ENCODE measurements at places on chromosomes 6 and 20. TPM values are rescaled to one million over a fixed set of nuclear protein-coding genes. Genes with fewer than 3 reads are reported as not detected.

DNA sequence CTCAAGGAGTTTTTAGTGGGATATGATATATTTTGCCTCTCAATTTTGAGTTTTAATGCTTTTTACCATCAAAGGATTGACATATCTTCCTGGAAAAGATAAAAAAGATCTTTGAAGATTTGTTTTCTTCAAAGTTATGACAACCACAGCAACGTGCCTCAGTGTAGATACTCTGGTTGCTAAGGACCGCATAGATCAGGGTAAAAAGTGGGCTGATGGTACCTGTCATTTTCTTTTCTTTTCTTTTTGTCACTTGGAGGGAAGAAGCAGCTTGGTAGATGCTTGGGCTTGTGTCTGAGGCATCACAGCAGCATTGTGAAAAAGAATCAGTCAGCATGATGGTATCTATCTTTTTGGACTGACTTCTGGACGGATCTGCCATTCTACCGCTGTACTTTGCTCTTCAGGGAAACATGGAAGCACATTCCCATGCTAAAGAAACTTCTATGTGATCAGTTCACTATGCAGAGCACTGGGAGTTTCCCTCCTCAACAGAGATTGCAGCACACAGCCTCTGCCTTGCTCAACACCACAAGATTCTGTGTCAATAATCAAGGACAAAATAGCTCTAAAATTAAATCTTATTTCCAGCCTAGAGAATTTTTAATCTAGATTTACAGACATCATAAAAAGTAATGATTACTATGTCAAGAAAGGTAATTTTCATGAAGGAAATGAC, 54.8 kb upstream of the SGK1 start:
- no peak for DNase-seq

Gene DCBLD1
- total RNA-seq, result 33.9 TPM

Gene PRDM1
- total RNA-seq, result 3.8 TPM

GRCh38 chr20:16352751-16353416, 220.4 kb downstream of the KIF16B start:
- DNase-seq, result no peak

DNA sequence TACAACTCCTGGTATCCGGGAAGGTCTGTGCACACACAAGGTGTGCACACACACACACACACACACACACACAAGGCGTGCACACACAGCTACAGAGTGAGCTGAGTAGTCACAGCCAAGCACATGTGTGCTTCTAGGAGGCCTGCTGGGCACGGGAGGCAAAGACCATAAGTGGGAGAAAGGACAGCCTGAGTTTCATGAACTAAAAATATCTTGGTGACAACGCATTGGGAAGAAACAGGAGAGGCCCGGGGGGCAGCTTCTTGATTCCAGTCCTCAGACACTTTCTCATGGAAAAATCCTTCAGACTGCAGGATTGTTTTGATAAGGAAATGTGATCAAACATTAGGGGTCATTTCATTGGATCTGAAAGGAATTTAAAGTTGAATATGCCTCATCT, 2.6 kb downstream of the TRAF3IP2 start:
- no peak for DNase-seq

Gene FAM217B
- 4.6 TPM for total RNA-seq

Gene MAP3K7
- 24.4 TPM for total RNA-seq

DNA sequence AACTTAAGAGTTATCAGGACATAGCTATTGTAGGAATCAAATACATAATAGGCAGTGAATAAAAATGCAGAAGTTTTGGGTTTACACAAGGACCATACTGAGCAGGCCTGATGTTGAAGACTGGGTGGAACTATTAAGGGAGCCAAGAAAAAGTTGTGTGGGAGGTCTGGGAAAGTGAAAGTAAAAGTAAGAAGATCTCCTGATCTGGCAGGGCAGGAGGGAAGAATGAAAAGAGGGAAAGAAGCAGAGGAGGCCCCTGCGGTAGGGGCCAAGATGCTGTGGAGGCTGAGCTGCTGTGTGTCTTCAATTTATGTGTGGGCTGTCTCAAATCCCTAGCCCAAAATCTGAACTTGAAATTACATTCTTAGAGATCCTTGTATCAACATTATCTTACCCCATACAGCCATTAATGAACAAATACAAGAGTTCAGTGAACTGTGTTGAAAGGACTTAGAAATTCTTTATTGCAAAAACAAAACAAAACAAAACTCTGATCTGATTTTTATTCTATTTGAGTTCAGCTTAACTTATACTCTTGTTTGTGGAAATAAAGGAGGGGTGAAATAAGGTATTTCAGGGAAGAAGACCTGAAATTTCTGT, 1183.8 kb downstream of the HACE1 start:
- DNase-seq, result no peak

DNA sequence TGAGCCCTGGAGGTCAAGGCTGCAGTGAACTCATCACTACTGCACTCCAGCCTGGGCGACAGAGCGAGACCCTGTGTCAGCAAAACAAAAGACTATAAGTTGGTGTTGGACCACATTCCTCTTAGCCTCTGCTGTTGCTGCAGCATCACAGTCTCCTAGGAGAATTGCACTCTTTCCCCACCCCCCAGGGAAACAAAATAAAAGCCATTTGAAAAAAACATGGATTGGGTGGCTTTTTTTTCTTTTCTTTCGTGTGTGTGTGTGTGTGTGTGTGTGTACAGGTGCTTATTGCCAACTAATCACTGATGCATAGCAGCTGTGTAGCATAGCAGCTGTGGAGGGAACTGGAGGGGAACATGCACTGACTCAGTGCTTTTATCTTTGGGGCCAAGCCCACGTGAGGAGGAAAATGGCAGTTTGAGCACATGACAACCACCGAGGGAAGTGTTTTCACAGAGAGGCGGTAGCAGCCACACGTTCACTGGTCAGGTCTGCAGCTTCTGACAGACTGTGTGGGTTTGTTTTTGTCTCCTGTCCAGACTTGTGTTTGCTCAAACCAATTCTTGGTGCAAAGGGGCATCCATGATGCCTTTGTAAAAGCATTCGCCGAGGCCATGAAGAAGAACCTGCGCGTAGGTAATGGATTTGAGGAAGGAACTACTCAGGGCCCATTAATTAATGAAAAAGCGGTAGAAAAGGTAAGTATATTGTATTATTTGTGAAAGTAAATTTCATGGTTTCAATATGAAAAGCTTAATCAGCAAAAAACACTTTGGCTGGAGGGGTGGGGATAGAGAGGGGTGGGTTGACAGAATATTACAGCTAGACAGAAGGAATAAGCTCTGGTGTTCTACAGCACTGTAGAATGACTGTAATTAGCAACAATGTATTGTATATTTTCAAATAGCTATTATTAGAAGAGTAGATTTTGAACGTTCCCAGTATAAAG, 27.7 kb downstream of the ALDH5A1 start:
- no peak for DNase-seq

Gene MEP1A
- total RNA-seq, result not detected

Gene BMP6
- total RNA-seq, result 123 TPM

GRCh38 chr6:33967966-33968724, 164.3 kb upstream of the MLN start:
- DNase-seq, result no peak

- peak; percentile 91 for DNase-seq
Observed at GRCh38 chr20:17968366-17969277, at the start of the genes MGME1 and SNX5. MGME1 (plus strand) TSS chr20:17969018; CDS start chr20:17969860, 842 bp downstream. SNX5 (minus strand) TSS chr20:17968794; CDS start chr20:17968425, 369 bp downstream.

Gene ANKRD66
- not detected for total RNA-seq

- DNase-seq, result no peak
Observed at GRCh38 chr20:62706857-62707256, 1.8 kb upstream of the NTSR1 start.

DNA sequence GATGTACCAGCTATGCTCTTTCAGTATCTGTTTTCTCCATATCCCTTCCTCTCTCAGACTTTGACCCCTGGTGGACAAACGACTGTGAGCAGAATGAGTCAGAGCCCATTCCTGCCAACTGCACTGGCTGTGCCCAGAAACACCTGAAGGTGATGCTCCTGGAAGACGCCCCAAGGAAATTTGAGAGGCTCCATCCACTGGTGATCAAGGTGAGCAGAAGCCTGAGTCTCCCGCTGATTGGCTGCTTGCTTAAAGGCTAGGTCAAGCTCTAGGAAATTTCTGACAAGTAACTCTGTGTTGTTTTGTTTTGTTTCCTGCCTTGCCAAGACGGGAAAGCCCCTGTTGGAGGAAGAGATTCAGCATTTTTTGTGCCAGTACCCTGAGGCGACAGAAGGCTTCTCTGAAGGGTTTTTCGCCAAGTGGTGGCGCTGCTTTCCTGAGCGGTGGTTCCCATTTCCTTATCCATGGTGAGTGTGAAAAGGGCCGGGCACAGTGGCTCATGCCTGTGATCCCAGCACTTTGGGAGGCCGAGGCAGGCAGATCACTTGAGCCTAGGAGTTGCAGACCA, 28.6 kb downstream of the C6orf89 start:
- DNase-seq, result no peak

Gene TCP11
- total RNA-seq, result 0.41 TPM

DNA sequence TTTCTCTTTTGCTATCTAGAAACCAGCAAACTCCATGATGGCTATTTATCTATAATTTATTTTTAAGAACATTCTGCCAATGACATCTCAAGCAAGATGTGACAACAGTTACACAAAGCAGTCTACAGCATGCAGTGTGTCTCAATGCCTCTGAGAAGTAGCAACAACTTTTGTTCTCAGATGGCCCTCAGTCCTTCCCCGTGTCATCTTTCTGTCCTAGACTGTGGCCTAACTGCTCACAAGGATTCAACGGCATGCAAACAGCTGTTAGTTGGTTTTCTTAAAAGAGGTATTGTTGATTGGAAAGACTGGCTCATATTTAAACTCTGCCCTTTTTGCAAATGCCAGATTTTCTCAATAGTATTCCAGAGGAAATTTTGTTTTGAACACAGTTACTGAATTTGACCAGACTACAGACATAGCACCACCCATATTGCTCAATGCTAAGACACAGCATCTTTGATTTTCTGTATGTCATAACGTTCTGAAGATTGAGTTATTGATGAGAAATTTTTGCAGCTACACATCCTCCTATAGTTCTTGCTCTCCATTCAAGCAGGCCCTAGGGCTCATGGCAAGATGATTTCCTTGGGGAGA, 26.1 kb upstream of the F13A1 start:
- DNase-seq, result no peak

DNA sequence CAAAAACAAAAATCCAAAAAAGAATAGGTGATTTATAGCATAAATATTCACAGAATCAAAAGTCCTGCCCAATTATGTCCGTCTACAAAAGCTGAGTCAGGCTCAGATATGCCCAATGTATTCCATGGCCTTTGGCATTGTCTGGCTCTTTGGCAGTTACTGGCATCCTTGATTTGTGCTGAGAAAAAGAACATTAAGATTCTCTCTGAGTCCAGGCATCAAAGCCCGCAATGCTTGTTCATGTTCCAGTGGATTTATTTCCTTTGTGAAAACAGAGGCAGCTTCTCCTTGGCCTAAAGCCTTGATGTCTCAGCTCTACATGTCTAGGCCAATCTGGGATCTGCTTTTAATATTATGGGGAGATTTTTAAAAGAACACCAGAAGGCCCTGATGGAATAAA, 76.1 kb upstream of the SLC4A11 start:
- DNase-seq, result no peak

DNA sequence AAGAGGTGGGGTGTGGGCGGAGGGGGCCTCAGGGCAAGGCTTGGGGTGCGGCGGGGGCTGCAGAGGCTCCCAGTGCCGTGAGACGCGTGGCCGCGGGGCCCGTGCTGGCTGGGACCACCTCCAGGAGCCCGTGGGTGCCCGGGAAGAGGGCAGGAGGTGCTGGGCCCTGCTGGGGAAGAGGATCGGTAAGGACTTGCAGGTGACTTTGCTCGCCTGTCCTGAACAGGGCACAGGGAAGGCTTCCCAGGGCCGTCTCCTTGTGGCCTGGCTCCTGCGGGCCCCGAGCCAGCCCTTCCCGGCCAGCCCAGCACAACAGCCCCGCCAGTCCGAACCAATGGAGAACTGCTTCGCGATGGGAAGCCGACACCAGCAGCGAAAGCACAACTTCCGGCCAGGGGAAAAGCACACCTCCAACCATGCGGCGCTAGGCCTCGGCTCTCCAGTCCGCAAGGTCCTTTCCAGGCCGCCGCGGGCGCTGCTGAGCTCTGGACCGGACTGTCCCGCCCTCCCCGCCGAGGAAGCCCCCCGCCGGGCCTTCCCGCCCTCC, 32.3 kb downstream of the IRF4 start:
- no peak for DNase-seq

DNA sequence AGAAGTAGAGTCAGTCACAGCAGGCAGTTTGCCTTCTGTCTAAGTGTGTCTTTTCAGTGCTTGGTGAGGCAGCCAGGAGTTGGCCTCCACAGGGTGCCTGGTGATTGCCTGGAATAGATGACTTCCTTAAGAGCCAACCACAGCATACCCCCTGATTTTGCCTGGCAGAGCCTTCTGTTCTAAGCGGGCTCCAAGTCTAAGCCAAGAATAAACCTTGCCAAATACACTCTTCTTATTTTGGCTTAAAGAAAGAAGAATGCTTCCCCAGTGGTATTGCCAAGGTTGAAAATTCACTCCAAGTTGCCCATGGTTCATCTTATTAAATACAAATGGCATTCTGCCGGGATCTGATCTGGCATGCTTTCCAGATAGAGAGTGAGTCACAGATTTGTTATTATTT, 1424.8 kb upstream of the EYS start:
- no peak for DNase-seq

DNA sequence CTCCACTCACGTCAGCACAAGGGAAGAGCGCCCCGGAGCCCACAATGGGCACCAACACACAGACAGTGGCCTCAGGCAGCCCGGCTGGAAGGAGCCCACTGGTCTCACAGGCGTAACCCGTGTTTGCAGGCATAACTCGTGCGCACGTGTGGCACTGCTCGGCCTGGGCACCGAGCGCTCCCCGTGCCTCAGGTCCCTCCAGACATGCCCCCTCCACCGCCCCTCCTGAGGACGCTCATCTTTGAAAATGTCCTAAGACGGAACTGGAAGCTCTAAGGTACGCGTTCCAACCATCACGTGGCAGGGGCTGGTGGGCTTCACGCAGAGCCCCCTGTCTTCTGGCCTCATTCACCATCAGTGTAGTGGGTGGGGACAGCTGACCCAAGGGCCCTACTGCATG, 44.6 kb downstream of the SSR1 start:
- no peak for DNase-seq

DNA sequence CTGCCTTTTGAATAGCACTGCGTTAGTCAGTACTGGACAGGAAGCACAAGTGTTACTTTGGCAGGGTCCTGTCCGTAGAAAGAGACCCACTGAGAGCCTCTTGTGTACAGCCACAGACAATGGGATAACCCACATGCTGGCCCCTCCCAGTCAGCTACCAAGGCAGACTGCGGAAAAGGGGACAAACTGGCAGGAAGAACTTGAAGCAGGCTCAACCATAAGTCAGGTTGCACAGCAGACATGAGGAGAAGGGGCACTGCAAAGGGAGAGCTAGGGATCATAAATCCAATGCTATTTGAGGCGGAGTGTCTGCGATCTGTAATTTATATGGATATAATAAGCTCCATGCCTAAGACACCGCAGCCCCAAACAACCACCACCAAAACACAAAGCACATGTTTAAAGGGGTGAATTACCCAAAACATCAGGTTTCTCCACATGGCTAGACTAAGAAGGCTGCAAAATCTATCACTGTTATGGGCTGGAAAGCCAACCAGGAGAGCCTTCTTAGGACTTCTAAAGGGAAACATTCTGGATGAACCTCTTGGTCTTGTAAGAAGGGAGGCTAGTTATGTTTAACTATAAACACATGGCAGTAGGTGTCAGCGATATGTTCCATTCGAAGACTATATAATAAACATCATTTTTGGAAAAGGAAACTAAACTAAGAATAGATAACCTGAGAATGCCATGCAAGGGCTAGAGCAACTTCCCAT, 141.7 kb downstream of the BACH2 start:
- DNase-seq, result no peak
